T-helper 2 cell treated with Interferon-gamma antibody and Interleukin-4, amounts not matched to agents 5 μg/mL and 100 μg/mL, for 36 hours (primary cell): ENCODE measurements at places on chromosomes 4 and X.

DNA sequence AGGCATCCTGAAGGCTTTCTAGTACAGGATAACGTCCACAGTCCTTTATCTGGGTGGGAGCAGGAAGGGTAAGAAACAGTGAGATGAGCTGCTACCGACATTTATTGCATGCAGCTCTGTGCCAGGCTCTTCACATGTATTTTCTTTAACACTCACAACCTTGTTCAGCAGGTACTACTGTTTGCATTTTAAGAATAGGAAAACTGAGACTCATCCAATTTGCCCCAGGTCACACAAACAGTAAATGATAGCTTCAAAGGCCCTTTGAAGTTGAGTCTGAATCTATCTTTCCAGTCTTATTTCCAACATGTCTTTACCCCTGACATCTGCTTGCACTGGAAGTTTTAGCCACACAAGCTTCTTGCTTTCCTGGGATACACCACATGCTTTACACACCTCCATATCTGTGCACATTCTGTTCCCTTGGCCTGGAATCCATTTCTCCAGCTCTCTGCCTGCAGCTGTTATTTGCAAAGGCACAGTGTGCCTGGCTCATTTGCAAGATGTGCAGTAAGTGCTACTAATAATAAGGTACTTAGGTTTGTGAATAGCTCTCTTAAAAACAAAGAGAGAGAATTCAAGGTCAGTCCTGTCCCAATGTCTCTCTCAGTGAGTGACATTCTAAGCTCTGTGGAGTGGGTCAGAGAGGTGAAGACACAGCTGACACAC is 61.2 kb downstream of the METTL14 start:
- DNase-seq, result no peak

DNA sequence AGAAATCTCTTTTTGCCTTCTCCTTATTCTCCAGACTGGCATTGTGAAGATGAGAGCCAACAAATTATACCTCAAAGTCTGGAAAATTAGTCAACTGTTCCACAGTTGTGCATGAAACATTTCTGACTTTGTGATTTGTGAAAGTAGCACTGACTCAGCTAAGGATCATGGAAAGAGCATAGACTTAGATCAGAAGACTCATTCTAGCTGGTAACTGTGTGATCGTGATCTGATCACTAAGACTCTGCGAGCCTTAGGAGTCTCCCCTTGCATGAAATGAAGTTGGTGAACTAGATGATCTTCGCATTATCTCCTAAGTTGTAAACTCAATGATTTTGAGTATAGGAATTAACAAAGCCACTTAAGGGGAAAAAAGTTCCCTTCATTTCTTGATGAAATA is 668.1 kb downstream of the RPA4 start:
- DNase-seq, result no peak

- no peak for DNase-seq
These were observed 66.5 kb upstream of the TTC29 start for GRCh38 chr4:147012059-147012707.

DNA sequence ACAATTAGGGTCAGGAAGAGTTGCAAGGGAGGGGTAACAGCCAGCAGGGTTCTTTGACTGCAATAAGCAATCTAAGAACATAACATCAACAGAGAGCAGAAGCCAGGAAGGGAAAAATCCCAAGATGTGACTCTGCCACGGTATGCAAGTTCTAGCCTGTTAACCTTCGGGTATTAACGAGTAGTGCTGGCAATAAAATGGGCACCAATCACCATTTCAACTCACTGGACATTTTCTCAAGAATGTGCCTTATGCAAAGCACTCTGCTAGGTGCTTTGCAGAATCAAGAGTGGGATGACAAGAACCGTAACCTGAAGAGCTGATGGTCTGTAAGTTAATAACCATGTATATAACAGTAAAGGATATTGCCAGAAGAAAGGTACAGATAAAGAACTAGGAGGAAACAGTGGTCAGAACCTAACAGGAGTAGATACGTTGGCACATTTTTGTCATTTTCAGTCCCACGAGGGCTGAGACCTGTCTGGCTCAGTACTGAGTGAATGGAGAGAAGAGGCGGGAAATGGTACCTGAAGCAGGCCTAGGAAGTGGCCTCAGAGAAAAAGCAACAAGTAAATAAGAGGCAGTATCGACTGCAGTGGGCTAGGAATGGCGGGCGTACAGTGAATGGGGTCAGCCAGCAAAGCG is 2.7 kb downstream of the ELOVL6 start:
- no peak for DNase-seq

- no peak for DNase-seq
These were observed 303.5 kb downstream of the MID1IP1 start for GRCh38 chrX:39104745-39105144.

- DNase-seq, result no peak
These were observed 377.0 kb downstream of the PDGFC start for GRCh38 chr4:156594624-156595023.

DNA sequence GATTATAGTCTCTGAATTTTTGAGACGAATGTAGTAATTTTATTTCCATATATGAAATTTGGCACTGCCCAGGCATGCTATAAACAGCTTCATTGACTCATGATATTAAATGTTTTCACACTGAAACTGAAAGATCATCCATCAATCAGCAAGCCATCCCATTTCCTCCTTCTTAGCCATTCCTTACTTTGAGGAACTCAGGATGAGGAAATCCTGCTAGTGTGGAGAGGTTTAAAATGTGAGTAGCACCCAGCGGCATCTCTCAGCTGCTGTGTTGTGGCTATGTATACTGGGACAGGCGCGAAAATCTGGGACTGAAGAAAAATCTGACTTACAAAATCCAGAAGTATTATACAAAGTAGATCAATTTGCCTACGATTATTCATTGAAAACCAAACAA is 52.1 kb downstream of the PTCHD1 start:
- no peak for DNase-seq

DNA sequence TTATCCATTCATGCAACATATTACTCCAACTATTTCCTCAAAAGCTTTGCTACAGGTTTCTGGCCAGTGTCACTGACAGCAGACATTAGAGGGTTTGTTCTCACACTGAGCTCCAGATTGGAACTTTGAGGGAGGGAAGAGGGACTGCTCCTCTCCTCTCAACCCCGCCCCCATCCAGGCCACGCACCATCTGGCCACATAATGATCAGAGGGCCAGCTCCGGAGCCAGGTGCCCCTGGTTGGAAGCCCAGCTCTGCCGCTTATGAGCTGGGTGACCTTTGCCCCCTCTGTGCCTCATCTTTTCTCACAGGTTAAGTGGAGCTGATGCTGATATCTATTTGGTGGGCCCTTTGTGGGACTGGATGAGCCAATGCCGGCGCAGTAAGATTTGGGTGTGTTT is 55.8 kb downstream of the C4orf50 start:
- no peak for DNase-seq

DNA sequence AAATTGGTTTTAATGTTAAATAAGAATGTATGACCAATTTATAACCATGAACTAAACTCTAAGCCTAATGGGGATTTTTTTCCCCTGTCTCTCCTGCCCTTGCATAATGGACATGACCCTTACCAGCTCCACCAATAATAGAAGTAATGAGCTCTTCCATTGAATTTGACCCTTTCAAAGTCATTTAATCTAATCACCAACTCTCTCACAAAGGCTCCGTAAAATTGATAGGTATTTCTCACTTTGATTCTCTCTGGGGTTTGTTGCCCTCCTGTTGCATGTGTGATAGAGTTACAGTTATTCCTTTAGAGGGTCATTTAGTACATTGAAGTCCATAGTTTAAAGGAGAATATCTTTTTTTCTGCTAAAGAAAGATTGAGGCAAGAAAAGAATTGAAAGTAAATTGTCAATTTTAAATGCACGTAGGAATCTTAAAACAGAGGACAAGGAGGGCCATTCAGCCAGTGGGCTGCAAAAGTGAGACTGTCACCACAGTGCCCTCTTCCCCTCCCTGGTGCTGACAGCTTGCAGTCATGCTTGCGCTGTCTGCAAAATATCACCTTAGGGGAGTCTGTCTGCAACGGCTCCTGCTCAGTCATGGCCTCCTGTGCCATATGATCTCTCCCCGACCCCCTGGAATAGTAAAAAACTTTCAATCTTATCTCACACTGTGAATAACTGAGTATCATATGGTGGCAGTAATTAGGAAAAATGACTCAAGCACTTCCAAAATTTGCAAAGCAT is 307.5 kb upstream of the GNPDA2 start:
- no peak for DNase-seq
